ENCODE measurements at places on chromosomes 3 and 15.
A peak's percentile ranks its signal among the peaks of the same experiment; 100 is the strongest.

DNA sequence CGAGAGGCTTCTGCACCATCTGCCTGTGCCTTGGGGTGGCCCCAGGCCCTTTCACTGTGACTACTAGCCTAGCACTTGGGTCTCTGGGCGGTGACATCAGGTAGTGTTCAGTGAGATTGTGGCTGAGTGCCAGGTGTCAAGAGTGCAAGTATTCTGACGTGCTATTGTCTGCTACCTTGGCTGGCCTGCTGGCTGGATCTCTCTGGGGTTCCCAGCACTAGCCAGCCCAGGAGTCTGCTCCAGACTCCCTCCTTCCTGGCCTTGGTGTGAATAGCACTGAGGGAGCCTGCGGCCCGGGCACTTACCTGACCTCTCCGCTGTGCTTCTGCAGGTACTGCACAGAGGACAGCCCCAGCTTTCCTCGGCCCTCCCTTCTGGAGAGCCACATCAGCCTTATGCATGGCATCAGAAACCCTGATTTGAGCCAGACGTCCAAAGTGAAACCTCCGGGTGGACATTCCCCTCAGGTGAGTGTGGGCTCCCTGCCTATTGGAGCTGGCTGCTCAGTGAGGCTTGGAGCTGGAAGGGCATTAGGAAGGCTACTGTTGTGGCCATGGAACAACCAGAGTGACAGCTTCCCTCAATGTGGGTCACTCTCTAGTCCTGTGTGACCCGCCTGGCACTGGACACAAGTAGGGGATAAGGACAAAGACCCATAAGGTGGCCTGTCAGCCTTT lies 17.5 kb upstream of the ALPK3 start:
- DNase-seq: no peak

- peak; percentile 3 for DNase-seq
These were observed 214.9 kb downstream of the TCF12 start for GRCh38 chr15:57133127-57133968.

DNA sequence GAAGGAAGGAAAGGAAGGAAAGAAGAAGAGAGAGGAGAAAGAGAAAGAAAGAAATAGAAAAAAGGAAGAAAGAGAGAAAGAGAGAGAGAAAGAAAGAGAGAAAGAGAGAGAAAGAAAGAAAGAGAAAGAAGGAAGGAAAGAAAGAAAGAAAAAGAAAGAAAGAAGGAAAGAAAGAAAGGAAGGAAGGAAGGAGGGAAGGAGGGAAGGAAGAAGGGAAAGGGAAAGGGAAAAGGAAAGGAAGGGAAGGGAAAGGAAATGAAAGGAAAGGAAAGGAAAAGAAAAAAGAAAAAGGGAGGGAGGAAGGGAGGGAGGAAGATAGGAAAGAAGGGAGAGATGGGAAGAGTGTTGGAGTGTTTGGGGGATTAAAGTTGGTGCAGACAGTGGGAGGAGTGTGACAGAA lies 450.1 kb downstream of the GBE1 start:
- no peak for DNase-seq

DNA sequence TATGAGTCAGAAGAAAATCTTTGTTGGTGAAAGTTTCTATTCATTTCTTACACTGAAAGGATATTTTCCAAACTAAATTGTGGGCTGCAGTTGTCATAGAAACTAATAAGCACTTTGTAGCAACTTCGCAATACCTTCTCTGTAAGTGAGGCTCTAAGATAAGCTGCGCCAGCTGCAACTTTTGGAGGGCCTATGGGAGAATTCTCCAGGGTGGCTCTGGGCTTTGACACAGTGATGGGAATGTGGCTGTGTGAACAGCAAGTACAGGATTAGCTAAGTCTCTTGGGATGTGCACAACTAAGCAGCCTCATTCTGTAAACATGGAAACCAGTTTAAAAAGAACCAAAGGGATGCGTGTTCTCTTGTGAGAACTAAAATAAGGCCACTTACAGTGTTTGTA lies 124.6 kb upstream of the SGO1 start:
- no peak for DNase-seq

DNA sequence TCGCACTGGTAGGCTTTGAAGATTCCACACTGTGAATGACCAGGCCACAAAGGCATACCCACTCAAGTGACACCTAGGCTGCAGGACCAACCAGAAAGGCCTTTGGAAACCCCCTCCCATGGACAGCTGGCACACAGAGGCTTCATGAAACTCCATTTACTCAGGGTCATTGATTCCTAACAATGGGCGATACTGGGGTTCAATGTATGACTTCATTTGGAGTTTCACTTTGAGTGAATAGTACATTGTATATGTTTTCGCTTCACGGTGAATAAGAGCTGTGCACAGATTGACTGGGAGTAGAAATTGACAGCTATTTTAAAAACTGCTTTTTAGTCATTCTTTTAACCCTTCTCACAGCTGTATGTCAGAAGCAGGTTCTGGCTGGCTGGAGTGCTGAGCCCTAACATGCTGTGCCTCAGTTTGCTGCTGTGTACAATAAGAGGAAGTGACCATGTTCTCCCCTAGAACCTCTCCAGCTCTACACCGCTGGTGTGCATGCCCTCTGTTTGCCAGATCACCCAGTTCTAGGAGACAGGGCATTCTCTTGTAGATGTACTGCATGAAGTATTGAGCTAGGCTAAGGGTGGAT lies 15.4 kb upstream of the CX3CR1 start:
- no peak for DNase-seq

DNA sequence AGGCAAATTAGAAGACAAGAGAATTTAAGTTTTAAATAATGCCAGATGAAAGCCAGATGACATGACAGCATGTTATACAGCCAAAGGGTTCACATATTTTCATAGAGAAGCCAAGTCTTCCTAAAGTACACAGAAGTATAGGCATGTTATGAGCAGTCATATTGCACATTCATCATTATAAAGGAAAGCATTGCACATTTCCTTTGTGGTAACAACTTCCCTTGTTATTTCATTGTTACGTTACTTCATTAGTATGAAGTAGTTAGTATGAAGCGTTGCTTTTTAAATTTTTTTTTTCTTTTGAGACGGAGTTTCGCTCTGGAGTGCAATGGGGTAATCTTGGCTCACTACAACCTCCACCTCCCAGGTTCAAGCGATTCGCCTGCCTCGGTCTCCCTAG lies 4.6 kb upstream of the ABCC5 start:
- no peak for DNase-seq

GRCh38 chr3:152298393-152299248 lies 29.9 kb downstream of the MBNL1 start:
- peak; percentile 56 for DNase-seq

DNA sequence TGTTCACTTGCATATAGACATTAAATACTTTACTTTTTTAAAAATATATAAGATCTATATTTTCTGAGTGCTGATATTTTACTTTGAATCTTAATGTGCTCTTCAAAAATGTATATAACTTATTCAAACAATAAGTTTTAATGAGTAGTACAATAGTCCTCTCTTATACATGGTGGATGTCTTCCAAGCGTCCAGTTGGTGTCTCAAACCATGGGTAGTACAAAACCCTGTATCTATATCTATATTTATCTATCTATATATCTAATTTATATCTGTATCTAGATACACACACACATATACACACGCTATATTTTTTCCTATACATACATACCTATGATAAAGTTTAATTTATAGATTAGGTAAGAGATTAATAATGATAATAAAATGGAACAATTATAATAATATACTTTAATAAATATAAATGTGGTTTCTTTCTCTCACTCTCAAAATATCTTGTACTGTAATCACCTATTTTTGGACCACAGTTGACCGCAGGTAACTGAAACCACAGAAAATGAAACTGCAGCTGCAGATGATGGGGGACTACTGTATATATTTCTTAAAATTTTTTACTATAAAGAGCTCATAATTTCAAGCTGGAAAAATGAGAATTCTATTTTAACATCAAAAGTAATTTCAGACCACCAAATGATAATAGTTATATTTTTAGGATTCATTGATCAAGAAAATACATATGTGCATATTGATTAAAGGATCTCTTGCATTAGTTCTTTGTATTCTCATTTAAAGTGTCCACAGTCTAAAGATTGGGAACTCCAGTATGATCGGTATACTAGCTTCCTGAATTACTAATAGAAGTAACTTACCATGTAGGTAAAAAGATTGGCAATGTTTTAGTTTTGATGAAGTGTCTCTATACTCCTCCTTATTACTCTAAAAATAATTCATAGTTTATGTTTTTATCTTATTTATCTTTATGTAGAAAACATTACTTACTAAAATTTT lies 215.1 kb upstream of the MLF1 start:
- DNase-seq: no peak

- DNase-seq: no peak
These were observed 3.5 kb upstream of the CPNE4 start for GRCh38 chr3:132038198-132038825.

GRCh38 chr3:146796078-146796477 lies 190.9 kb upstream of the PLSCR5 start:
- DNase-seq: no peak

DNA sequence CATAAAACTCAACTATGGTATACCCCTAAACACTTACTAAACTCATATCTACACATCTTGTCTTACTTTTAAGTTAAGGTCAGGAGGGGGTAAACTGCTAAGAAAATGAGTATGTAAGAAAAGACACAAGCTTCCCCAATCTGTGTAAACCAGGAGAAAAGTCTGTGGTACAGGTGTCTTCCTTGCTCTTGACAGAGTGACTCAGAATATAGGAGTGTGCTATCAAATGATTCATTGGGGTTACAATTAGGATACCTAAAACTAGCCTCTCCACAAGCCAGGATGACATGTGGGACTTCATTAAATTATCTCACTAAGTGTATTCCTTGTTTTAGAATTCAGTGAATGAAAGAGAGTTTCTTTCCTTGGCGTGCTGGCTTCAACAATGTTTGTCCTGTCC lies 274.8 kb downstream of the BBX start:
- DNase-seq: no peak

- DNase-seq: no peak
These were observed 667.6 kb downstream of the NAALADL2 start for GRCh38 chr3:175526609-175527280.

GRCh38 chr15:44215594-44215993 lies 20.5 kb upstream of the FRMD5 start:
- DNase-seq: no peak

GRCh38 chr3:126064627-126065258 lies 19.2 kb downstream of the SLC41A3 start:
- no peak for DNase-seq

GRCh38 chr3:16522834-16523233 lies 9.3 kb upstream of the RFTN1 start:
- no peak for DNase-seq

DNA sequence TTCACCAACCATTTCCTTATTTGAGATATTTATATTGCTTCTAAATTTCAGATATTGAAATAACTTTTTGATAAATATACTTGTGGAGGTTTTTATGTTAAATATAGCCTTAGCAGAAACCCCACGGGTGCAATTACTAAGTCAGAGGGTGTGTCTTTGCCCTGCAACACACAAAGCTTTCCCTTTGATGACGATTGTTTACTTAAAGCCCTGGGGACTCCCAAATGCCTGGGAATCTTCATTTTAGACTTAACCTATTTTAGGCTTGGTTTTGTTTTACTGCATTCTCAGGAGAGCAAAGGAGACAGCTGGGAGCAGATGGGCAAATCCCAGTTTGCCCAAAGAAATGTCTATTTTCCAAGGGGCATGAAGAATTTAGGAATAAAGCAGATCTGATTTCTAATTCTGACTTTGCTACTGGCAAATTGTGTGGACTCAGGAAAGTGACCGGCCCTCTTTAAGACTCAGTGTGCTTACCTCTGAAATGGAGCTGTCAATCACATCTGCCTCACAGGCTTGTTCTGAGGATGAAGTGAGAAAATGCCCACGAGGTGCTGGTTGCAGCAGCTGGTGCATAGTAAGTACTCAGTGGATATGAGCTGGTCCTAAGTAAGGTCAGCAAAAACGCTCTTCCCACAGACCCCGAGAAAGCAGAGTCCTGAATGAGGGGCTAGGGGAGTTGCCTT lies 49.3 kb upstream of the CA12 start:
- DNase-seq: no peak

DNA sequence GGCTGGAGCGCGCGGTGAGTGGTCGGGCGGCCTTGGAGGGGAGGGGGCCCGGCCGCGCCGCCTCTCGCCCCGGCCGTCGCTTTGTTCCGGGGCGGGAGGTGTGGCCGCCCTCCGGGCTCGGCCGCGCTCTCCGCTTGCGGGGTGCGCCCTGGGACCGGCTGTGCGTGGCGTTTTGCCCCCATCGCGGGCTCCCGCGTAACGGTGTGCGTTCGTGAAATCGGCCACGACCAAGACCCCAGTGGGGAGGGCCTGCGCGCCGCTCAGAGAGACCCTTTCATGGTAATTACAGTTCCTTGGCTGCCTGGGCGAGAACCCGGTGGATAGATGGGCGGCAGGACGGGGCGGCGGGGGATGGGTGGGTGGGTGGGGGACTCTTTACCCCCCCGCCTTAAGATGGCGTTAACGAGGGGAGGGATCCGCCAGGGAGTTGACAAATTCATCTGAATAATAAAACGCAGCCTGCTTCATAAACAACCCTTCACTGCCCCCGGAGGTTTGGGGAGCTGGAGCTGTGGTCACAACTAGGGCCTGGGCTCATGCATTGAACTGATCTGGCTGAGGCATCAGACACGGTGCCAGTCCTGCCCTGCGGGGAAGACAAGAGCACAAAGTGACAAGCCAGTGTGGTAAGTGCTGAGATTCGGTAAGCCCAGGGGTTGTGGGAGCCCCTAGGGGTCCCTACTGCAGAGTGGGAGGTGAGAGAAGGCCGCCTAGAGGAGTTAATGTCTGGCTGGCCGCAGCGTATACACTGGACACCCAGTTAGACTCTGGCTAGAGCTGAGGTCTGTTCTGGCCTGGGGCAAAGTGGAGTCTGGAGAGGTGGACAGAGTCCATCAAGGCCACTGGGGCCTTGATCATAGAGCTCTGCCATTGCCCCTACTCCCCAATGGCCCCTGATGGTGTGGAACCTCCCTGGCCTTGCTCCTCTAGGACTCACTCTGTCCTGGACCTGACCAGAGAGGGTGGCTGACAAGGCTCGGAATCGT lies 668 bp downstream of the MRAS start:
- DNase-seq: no peak

DNA sequence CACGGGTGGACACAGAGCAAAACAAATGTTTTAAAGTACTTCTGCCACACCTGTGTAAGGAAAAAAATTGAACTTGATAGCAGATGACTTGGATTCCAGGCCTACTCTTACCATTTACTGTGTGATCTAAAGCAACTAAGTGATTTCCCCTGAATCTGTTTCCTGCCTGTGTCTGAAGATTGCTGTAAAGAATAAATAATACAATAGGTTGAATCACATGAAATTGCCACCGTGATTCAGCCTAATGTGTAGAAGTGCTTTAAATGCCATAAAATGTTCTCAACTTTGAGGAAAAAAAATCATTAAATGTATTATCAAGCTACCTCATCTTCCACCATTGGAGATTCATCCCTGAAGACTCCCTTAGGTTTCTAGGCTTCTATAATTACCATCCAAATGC lies 27.6 kb upstream of the NUDT16 start:
- DNase-seq: no peak

GRCh38 chr3:113166719-113167492 lies 44.5 kb upstream of the BOC start:
- DNase-seq: no peak

Measured in activated naive CD8-positive, alpha-beta T cell treated with anti-CD3 and anti-CD28 coated beads, Interleukin-2, amount 50 U/mL, for 24 hours (primary cell).